Smooth muscle cell of bladder (primary cell): ENCODE measurements at places on chromosomes 6 and 20. TPM values are rescaled to one million over a fixed set of nuclear protein-coding genes. Genes with fewer than 3 reads are reported as not detected.

Gene PCSK2
- total RNA-seq: under 0.01 TPM in 2 replicates

Gene NKX2-2
- not detected in 2 replicates for total RNA-seq

Gene PCK1
- total RNA-seq: 0.14 TPM in 1 of 2 replicates, not detected in the other

Gene ULBP3
- 3.4 and 12.1 TPM in 2 replicates for total RNA-seq

Gene MYLK4
- 0.46 and 0.57 TPM in 2 replicates for total RNA-seq

Gene SPDEF
- under 0.01 TPM in 1 of 2 replicates, not detected in the other for total RNA-seq

Gene EIF2S2
- total RNA-seq: 108 and 134 TPM in 2 replicates

Gene MCHR2
- not detected in 2 replicates for total RNA-seq

Gene DYNLT2
- total RNA-seq: 0.65 and 0.85 TPM in 2 replicates

Gene ME1
- 28.3 and 30.8 TPM in 2 replicates for total RNA-seq

Gene SLC17A2
- total RNA-seq: not detected in 2 replicates

Gene KDM1B
- 9.2 and 11.9 TPM in 2 replicates for total RNA-seq

Gene MYCT1
- total RNA-seq: under 0.01 and 0.65 TPM in 2 replicates

Gene C6orf15
- not detected in 2 replicates for total RNA-seq
